Activated T-helper 1 cell treated with anti-CD3 and anti-CD28 coated beads, Interleukin-12 subunit alpha, Interleukin-12 subunit beta, Interleukin-2, Interleukin-4 antibody, amounts not matched to agents 30 ng/mL and 10 ng/mL and 1 ng/mL, durations not matched to agents 14 hours and 24 hours and 36 hours (primary cell): ENCODE measurements at places on chromosomes 4 and X.
A peak's percentile ranks its signal among the peaks of the same experiment; 100 is the strongest.

DNA sequence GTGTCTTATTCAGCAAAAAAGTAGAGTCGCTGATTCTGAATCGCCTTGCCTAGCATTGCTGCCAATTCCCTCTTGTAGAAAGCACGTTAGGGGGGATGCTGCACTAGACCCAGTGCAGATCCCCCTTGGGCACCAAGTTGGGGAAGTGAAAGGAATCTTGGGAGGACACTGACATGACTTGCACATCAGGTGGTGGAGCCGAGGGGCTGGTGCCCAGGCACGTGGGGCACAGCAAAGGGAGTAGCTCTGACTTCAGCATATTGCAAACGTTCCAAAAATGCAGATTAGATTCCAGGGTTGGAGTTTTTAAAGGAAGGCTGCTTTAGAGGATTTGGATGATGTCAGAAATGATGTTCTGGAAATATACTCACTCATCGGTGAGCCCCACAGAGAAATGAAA is 47.4 kb upstream of the GPM6B start:
- DNase-seq: no peak

- DNase-seq: no peak
Measured at GRCh38 chr4:149884046-149884445, 68.4 kb upstream of the IQCM start.

DNA sequence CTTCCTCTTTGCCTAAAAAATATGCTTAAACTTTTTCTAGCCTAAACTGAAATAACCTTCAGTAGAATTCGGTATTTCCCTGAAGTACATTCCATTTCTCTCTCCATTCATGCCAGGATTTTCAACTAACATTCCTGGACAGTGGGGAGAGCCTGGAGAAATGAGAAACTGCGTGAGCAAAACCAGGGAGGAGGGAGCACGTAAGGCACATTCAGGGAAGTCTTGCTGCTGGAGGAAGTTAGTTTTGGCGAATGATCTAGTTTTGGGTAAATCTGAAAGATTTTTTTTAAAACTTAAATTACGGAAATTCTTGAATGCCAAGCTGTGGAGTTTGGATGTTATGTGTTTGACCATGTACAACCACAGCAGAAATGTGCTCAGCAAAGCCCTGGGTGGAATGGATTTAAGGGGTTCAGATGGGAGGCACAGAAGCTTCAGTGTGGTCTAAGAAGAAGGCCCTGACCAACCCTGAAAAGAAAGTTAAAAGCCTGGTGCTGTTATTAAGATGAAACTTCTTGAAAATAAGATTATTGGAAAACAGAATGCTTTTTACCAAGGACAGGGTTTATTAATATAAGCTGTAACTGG is 347.8 kb downstream of the ANK2 start:
- no peak for DNase-seq

- DNase-seq: no peak
Measured at GRCh38 chrX:71859637-71860036, 51.0 kb upstream of the NHSL2 start.

- no peak for DNase-seq
Measured at GRCh38 chr4:168841000-168841671, 168.9 kb downstream of the CBR4 start.

DNA sequence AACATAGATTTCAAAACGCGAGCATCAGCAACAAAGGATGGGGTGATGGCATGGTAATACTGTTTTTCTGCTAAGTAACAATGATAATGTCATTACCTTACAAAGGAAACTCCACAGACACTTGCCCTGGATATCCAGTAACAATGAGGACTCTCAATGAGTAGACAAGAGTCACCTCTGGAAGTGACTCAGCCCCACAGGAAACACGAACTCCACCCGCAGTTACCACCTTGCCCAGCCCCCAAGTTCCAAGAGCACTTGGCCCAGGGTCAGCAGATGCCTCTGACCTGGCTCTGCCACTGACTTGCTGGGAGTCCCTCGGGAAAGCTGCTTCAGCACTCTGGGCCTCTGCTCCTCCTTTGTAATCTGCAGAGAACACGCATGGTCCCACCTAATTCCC is 110.3 kb upstream of the MAP3K15 start:
- peak; percentile 42 for DNase-seq

- no peak for DNase-seq
Measured at GRCh38 chr4:62948108-62948507, 1461.1 kb downstream of the TECRL start.

DNA sequence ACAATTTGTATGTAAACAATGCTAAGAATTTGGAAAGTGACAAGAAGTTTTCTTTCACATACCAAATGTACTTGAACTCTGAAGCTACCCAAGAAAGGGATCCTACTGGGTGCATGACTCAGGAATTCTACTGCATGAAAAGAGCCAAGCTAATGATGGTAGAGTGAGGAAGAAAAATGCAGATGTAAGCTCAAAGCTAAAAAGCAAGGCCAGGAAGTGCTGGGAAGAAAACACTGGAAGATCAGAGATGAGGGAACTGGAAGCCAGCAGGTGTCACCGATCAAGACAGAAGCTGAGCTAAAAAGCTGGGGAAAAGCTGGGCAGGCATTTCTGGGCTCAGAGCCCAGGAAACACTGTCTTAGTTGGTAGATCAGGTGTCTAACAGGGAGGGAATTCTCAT is 449.1 kb downstream of the NKX6-1 start:
- no peak for DNase-seq

GRCh38 chr4:3674479-3674851 is 91.7 kb upstream of the ADRA2C start:
- DNase-seq: no peak

GRCh38 chr4:64799751-64800150 is 390.5 kb upstream of the TECRL start:
- DNase-seq: no peak

DNA sequence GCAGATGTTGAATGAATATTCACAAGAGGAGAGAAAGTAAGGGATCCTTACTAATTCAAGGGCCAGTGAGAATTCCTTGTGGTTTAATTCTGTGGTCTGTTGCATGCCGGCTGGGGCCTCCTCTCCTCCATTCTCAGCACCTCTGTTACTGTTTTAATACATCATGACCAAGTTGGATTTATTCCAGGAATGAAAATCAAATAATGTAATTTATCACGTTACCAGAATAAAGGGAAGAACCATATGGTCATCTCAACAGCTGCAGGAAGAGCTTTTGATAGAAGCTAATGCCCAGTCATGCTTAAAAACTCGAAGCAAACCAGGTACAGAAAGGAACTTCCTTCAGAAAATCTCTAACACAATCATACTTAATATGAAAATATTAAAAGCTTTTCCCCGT is 54.1 kb downstream of the GRK4 start:
- no peak for DNase-seq

DNA sequence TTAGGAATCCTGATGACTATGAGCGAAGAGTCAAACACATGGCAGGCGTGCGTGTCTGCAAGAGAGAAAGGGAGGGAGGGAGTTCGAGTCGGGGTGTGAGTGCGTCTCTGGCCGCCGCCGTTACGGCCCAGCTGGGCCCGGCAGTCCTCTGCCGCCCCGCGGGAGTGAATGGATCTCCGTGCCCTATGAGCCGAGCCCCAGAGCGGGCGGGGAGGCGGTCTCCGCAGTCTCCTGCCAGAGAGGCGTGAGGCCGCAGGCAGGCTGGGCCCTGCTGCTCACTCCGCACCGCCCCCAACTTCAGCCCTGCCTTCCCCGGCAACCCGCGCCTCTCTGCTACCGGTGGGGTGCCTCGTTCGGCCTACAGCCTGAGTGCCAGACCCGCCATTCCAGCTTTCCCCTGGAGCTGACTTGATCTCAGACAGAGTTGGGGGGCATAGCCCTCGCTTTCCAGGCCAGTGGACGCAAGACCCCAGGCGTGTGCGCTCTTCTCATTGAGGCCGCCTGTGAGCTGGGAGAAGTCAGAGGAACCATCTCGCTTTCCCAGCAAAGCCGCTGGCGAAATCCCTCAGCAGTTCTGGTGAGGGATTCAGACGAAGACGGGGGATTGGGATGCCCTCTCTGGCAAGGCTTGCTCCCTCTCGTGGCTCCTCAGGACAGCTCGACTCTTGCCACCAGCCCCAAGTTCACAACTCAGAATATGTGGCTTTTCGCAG is 1.4 kb downstream of the SLC16A2 start:
- no peak for DNase-seq

DNA sequence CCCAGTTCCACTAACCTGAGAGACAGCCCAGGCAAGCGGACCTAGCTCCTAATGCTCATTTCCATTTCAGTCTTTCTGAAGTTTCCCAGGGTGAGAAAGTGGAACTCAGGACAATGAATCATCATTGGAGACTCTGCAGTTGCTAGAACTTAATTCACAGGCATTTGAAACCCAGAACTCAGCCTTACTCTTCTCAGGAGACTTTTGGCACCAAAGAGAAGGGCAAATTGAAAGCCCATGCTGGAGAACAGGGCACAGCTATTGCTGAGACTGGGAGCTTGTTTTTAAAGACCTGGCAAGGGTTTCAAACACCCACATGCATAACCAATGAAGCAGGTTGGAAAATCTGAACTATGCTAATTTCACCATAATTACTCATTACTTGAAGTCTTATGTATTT is 36.0 kb downstream of the BST1 start:
- DNase-seq: no peak

DNA sequence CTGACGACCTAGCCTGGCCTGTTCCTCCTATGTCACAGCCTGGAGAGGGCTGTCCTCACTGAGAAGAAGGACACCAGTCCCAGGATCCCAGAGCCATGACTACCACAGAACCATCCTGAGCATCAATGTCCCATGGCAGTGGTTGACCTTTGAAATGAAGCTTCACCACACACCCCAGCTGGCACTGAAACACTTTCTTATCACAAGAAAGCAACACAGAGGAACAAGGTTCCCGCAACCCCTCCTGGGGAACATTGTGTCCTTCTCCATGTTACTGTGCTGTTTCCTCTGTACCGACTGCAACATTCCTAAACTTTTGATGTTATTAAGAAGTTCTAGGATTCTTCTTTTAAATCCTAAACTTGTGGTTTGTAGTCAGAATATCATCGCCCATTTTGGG is 21.2 kb upstream of the FAM156A start:
- no peak for DNase-seq

- no peak for DNase-seq
Measured at GRCh38 chr4:186189656-186190055, 1.7 kb upstream of the CYP4V2 start.

- no peak for DNase-seq
Measured at GRCh38 chrX:2609431-2610238, 81.5 kb upstream of the CD99 start.

- no peak for DNase-seq
Measured at GRCh38 chr4:38625508-38625907, 38.5 kb upstream of the KLF3 start.

DNA sequence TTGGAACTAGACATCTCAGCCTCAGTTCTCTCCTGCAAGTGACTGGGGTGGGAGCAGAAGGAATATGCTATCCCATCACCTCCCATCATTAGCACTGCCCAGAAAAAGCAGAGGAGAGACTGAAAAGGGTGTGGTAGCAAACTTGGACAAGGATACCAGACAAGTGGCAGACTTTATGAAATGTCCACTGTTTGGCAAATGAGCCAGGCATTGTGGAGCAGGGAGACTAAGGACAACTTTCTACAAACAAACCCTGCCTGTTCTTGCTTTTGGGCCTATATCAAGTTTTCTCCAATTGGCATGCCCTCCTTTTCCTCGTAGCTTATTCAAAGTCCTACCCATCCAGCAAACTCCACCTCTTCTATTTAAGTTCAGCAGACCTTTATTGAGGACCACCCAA is 41.6 kb downstream of the ZCCHC12 start:
- DNase-seq: no peak

- no peak for DNase-seq
Measured at GRCh38 chrX:20545538-20545937, 278.8 kb upstream of the RPS6KA3 start.

GRCh38 chr4:56643596-56643995 is 37.5 kb downstream of the HOPX start:
- no peak for DNase-seq

- DNase-seq: no peak
Measured at GRCh38 chr4:5082376-5082775, 31.1 kb downstream of the STK32B start.

GRCh38 chrX:51395810-51396728 is 63.4 kb downstream of the NUDT10 start:
- DNase-seq: peak; percentile 17

DNA sequence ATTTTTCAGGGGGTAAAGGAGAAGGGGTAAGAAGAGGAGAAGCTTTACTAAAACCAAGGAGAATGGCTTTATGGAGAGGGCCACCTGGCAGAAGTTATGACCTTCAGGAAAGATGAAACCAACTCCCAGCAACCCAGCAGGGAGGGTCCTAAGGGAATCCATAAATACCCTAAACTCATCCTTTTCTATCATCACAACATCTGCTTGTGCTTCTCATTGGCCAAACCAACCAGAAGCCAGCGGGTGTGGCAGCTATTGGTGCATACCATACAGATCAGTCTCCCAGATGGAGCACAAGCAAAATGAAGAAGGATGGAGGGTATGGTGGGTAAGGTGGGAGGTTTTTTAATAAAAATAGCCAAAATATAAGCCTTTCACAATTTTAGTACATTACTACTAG is 58.5 kb upstream of the ARSJ start:
- no peak for DNase-seq

- no peak for DNase-seq
Measured at GRCh38 chr4:88779431-88779830, 81.8 kb upstream of the NAP1L5 start.

GRCh38 chr4:7727749-7728148 is 211.9 kb downstream of the AFAP1 start:
- DNase-seq: no peak

DNA sequence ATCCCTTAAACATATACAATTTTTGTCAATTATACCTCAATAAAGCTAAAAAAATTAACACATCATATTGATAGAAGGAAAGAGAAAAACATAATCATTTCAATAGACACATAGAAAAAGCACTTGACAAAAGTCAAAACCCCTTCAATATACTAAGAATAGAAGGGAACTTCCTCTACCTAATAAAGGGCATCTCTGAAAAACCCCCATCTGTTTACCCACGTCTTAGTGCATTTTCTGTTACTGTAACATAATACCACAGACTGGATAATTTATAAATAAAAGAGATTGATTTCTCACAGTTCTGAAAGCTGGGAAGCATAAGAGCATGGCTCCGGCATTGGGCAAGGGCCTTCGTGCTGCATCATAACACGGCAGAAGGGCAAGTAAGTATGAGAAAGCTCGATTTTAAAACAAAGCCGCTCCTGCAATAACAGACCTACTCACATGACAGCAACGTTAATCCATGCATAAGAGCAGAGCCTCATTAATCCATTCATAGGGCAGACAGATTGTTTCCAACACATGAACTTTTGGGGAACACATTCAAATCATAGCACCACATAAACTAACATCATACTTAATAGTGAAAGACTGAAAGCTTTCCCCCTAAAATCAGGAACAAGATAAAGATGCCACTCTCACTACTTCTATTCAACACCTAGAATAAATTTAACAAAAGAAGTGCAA is 15.7 kb downstream of the STEEP1 start:
- no peak for DNase-seq

GRCh38 chr4:124177647-124178425 is 534.7 kb downstream of the ANKRD50 start:
- no peak for DNase-seq

DNA sequence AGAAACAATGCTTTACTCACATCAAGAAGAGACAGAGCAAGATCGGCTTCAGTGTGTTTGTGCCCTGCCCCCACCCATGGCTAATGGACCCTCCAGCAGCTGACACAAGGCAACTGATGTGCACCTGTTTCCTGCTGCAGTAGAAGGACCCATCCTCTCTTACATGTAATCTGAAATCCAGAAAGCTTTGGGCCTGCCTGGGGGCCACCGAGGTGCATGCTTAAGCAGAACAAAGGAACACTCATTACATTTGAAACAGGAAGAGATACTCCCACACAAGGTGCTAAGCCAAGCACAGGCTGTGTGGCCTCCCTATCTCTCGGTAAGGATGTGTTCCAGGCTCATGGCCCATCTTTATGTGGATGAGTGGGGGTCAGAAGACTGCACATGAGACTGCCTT is 338.0 kb downstream of the SPOCK3 start:
- DNase-seq: no peak
